ENCODE measurements at places on chromosomes 2 and 18.

DNA sequence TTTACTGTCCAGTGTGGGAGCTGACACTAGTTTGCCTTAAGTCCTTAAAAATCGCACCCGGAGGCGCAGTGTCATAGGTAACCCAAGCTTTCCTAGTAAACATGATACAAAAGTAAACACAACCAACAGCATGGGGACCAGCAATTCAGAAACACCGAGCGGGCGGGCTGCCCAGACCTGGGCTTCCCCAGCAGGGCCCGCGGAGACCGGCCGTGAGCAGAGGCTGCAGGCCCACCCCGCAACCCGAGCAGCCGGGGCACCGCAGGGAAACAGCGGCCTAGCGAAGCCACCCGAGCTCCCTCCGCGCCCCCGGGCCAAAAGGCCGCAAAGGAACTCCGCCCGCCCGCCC is 296 bp downstream of the TTC21B start:
- no peak for DNase-seq

DNA sequence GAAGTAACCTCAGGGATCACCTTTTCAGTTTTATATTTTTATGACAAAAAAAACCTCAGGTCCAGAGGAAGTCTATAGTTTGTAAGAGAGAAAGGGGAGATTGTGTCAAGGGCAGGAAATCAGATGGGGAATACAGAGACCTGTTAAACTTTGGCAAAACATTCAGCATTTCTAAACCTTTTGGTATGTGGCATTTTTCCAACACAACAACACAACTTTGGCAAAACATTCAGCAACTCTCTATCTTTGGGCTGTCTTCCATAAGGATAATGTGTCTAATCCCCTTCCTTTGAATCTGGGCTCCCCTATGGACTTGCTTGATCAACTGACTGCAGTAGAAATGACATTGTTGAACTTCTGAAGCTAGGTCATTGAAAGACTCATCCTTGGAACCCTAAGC is 220.6 kb upstream of the CCDC68 start:
- DNase-seq: no peak

GRCh38 chr2:16218625-16219024 is 278.3 kb downstream of the MYCN start:
- no peak for DNase-seq

DNA sequence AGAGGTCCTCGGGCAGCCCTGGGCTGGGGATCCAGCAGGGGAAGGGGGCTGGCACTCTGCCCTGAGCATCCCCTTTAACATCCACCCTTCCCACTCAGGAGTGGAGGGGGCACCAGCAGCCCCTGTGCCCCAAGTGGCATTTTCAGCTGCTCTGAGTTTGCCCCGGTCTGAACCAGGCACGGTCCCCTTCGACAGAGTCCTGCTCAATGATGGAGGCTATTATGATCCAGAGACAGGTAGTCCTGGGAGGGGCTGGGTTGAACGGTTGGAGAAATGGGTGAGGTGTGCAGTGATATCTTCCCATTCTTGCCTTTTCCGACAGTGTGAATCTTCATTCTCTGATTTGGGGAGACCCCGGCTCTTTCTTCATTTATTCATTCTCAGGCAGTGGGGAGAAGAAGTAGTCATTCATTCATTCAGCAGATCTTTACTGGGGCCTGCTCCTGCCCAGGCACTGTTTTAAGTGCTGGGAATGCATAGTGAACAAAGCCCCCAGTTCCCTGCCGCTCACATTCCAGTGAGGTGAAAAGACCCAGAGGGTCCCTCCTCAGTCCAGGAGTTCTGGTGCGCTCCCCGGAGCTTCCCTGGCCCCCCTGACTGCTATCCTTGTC is 1.4 kb upstream of the KHK start:
- no peak for DNase-seq

DNA sequence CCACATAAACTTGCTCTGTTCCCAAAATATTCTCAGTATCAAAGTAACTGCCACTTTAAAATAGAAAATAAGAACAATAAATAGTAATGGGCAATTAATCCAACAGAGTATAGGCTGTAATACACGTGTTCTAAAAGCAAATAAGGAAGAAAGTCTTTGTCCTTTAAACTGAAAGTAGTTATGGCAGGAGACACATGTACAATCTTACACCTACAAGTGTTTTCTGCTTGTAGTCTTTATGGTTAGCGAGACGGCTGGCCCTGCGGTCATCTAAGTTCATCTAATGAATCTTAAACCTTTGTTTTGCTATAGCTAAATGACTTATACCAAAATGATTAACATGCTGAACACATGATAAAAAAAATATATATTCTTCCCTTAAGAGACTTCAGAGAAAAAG is 32.4 kb downstream of the CYB5A start:
- DNase-seq: no peak

All from activated T-cell treated with anti-CD3 and anti-CD28 coated beads, Interleukin-2, amount 50 U/mL, for 1 hour (primary cell).